ENCODE measurements at places on chromosomes 4 and X.

- DNase-seq: no peak
Measured at GRCh38 chr4:83885256-83886182, 349.6 kb downstream of the GPAT3 start.

DNA sequence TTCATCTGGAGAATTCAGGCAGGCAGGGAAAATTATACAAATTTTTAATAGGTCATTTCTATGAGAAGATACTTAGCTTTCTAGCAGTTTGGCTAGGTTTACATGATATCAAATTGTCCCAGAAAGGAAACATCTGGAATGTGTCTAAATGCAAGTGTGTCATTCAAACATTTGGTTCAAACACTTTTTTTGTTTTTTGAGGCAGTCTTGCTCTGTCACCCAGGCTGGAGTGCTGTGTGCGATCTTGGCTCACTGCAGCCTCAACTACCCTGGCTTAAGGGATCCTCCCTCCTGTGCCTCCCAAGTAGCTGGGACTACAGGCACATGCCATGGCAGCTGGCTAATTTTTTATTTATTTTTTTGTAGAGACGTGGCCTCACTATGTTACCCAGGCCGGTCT lies 31.6 kb downstream of the SPARCL1 start:
- no peak for DNase-seq

DNA sequence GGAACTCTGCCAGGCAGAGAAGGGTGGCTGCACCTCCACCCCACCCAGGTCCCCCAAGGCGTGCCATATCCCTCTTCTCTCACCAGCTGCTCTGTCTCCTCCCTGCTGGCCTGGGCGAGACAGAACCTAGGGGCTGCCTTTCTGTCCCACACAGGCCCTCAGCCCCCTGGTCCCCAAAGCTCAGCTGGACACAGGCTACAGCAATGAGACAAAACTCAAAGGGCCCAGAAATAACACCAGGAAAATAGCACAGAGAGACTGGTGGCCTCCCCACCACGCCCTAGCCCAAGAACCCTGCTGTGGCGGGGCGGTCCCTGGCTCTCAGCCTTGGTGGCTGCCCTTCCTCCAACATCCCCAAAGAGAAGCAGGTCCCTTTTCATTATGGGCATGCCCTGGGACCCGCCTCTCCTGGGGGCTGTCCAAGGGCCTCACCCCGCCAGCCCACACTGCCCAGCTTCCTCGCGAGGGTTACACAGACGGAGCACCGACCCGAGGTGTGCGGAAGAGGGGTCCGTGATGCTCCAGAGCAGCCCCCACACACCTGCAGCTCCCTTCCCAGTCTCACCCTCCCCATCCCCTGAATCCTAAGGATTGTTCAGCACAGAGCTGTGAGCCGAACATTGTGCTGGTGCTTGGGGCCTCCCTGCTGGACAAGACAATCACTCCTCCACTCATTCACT lies 67.7 kb upstream of the HMX1 start:
- DNase-seq: no peak

DNA sequence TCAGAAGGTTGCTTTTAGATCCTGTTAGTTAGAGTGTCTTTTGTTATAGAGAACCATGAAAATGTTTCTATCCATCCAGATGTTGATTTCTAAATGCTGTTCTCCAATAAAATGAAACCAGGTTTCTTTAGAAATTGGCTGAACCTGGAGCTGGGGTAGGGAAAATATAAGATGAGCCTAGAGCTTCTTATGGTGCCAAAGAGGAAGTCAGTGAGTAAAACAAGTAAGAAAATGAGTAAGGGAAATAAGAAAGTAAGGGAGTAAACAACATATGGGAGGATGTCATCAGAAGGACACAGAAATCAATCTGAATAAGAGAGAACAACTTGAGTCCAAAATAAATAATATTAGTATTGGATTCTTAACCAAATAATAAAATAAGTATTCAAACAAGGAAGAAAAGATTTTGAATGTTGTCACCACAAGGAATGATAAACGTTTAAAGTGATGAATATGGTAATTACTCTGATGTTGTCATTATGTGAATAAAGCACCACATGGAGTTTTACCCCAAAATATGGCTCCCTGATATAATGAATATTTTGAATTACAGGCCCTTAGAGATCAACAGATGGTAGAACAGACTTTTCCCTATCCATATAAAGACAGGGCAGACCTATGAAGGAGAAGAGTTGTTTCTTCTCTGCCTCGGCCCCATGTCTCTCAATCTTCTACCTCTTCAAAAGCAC lies 506.1 kb downstream of the IL15 start:
- DNase-seq: no peak

DNA sequence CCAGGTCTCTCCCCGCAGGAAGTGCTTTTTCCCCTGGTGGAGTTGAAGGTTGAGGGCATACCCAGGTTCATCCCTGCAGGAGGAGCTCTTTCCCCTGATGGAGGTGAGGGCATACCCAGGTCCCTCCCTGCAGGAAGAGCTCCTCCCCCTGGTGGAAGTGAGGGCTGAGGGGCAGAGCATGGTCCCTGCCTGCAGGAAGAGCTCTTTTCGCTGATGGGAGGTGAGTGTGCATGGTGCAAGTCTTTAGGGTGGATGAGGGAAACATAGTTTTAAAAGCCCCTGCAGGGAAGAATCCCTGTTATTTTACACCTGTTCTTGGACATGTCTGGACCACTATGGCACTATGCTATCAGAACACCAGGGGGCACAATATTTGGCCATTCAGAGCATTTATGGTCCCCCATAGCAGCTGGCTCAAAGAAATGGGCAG lies 43.7 kb upstream of the PUDP start:
- DNase-seq: no peak

GRCh38 chrX:21412883-21413282 lies 38.7 kb downstream of the CNKSR2 start:
- no peak for DNase-seq

DNA sequence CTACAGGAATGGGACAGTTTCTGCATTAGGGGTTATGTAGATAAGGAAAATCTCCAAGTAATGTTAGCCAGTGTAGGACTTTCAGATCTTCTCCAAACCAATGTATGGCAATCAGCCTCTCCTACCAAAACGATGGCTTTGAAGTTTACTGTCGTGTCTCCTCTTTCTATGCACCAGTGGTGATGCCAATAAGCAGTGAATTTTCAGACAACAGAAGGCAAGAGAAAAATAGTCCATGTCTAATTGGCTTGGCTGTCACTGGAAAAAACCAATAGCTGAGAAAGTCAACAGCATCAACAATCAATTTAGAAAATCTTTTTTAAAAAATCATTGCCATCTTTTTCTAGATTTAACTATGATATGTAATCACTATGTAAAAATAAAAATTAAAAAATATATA lies 35.0 kb downstream of the LIMCH1 start:
- no peak for DNase-seq

DNA sequence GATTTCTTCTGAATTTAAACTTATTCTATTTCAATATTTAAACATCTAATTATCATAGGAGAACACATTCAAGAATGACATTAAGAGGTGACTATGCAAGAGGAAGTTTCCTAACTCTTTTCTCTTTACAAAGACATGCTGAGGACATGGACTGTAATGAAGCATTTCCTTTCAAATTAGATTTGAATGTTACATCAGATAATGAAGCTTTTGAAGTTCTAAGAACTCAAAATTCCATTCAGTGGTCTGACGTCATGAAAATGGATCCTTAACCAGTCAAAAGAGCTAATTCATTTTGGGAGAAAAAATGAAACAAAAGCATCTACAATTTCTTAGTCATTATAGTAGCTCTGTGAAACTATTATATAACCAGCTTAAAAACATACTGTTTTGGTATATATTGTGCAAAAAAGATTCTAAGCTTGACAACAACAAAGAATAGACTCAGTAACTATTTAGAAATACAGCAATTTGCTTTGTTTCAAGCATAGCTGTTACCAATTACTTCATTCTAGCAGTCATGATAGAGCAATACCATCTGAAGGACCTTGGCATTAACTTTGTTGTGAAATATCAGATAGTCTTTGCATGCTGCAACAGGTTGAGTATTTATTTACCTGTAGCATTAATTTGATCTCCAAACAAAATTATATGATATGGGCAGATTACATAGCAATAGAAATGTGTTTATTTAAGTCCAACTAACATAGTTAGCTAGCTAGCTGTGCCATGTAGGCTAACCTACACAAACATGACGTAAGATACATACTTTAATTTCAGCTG lies 13.7 kb upstream of the DTHD1 start:
- DNase-seq: peak; percentile 11

DNA sequence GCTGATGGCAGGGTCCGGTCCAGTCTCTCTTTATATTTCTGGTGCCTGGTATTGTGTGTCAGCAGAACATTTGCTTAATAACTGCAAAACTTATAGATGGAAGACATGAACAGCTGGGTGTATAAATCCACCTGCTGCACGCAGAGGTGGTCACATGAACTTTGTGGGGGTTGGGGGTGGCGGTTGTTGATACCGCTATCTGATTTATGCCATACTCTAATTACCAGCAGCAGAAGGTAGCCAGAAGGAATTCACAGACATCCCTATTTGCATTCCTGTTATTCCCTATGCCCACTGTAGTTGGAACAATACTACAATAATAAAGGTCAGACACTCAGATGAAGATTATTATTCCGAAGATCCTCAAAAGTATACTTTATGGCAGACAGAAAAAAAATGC lies 121.6 kb upstream of the PUDP start:
- no peak for DNase-seq

GRCh38 chr4:120156120-120156718 lies 89.6 kb upstream of the MAD2L1 start:
- peak; percentile 47 for DNase-seq

DNA sequence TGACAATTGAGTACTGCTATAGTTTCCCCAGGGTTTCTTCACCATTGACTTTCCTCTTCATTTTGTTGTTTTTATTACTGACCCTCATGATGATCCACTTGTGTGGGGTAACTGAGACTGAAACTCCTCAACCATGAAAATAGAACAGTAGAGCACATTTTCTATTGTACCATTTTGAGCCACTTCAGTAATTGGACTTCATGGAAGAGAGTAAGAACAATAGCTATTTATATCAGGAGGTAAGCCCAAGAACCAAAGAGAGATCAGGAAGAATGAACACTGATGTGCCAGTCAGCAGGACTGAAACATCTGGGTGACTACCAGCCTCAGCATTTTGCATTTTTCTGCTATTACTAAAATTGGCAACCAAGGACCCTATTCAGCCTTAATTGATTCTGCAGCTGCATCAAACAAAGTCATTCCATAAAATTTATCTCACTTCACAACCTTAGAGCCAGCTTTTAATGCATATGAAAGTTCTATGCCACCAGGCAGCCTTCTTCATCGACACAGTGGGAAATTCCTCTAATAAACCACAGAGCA lies 151.4 kb downstream of the BANK1 start:
- no peak for DNase-seq

GRCh38 chrX:54074826-54075225 lies 30.6 kb upstream of the PHF8 start:
- no peak for DNase-seq

- no peak for DNase-seq
Measured at GRCh38 chrX:95893636-95894035, 791.0 kb upstream of the DIAPH2 start.

GRCh38 chr4:183832776-183833450 lies 72.2 kb upstream of the STOX2 start:
- DNase-seq: peak; percentile 95

- DNase-seq: peak; percentile 90
Measured at GRCh38 chr4:104966349-104967033, 180.2 kb upstream of the TET2 start.

- DNase-seq: peak; percentile 29
Measured at GRCh38 chr4:26048378-26048882, 134.4 kb downstream of the SMIM20 start.

DNA sequence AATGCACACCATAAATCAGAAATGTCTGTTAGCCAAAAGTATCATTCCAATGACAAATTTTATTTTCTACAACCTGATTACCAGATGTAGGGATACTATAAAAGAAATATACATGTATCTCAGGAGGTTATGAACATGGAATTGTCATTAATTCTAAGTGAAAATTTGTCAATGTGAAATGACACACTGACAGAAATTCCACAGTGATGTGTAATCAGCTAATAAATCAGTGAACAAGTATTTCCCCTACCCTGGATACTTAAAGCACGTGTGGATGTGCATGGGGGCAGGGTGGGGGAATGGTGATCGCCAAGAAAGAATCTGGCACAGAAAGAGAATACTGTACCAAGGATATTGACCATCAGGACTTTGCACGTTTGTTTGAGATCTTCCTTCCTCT lies 123.6 kb downstream of the SH3RF1 start:
- DNase-seq: no peak

GRCh38 chrX:110000847-110001713 lies 1.8 kb upstream of the TMEM164 start:
- DNase-seq: no peak

DNA sequence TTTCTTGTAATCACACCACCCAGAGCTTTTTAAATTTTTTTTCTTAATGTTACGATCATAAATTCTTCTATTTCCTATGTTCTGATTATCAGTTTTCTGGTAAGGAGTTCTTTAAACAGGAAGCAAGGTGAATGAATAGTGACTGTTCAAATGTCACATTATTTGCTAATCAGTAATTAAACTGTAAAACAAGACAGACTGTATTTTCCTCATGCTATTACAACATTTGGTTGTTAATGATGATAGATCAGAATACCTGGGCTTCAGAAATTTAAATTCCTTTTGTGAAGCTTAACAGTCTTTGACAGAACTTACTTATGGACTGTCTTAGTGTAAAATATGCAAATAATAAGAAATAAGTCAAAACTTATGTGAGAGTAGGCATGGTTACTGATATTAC lies 41.4 kb downstream of the CLCN3 start:
- DNase-seq: no peak

DNA sequence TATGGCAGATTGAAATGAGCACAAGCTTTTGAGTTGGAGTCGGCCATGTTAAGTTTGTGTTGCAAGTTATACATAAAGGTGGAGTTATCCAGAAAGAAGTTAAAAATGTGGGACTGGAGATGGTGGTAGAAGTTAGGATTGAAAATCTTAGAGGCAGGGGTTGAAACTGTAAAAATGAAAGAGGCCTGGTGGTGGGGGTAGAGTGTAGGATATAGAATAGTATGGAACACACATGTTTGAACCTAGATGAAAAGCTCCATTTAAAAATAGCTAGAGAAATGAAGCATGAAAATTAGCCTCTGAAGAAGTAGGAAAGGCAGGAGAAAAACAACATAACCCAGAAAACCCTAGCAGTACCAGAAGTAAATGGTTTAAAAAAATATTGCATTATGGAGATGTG lies 131.8 kb upstream of the ENPEP start:
- DNase-seq: peak; percentile 13

Measured in inflammatory macrophage (primary cell).